ENCODE measurements at places on chromosomes 2 and 18.

DNA sequence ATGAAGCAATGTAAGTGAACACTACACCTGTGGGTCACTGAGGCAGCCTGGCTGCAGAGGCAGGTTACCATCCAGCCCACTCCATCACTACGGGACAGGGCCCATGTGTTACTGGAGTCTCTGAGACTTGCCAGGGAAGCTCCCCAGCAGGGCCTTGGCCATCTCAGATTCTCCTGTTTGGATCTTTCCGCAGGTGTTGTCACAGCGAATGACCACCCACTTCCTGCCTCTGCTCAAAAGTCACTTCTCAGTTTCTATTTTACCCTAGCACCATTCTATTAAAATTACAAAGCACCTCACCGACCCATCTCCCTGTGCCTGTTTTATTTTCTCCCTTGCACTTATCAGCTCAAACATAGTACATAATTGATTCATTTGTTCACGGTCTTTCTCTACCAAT lies 34.5 kb upstream of the L3MBTL4 start:
- no peak for DNase-seq

DNA sequence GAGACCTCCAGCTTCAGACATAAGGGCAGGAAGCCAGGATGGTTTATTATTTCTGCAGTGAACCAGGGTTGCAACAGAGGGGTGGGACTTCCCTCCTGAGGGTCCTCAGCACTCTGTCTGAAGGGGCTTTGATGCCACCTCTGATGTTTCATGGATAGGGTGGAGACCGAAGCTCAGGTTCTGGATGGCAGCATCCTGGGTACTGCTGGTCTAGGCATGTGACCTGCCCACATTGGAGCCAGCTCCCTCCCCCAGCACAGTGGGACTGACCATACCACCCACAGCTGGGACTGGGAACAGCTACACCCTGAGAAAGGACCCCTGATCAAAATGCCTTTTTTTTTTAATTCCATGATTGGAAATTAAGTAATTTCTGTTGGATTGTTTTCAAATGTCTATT lies 355.2 kb downstream of the ZNF516 start:
- no peak for DNase-seq

- no peak for DNase-seq
Measured at GRCh38 chr18:54269893-54270844, 852 bp downstream of the POLI start.

- DNase-seq, result peak; percentile 84
Measured at GRCh38 chr2:100630473-100630977, 67.7 kb downstream of the PDCL3 start.

GRCh38 chr2:26298638-26299393 lies 47.1 kb upstream of the SELENOI start:
- DNase-seq, result no peak

DNA sequence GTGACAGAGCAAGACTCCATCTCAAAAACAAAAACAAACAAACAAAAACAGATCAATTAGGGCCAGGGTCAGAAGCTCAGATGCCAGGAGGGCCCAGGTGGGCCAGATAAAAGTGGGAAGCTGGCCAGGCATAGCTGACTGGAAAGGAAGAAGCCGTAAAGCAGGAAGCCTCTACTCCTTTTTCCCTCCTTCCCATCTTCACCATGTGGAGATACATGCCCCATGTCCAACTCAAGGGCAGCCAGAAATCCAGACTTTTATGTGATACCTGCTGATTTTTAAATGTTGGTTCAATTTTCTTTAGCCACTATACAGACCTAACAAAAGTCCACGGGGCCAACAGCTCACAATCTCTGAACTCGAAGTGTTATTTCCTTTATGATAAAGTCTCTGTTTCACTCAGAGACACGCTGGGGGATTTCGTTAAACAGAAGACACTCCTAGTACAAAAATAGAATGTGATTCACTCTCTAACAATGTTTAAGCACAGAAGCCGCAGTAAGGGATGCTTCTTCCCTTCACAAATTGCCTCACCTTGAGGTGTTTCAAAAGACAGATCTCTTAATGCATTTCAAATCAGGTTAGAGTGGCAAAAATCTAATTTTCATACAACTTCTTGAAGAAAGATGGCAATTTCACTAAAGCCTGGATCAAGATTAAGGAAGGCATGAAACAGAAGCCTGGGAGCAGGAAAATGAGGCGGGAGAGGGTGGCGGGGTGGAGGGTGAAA lies 14.0 kb downstream of the TMEM247 start:
- DNase-seq, result peak; percentile 58

DNA sequence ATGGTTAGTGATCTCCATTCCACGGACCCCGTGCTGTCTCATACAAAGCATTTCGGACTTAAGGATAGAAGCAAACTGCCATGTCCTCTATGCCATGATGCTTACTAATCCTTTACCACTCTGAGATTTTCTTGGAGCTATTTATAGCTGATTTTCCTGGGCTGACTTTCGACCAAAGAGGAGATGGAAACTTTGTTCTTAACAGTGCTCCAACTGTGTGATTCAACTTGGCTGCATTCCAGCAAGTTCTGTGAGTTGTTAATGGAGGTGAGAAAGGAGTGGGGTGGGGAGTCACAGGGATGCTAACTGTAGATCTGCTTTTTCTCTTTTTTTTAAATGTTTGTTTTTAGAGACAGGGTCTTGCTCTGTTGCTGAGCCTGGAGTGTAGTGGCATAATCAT lies 45.5 kb upstream of the MSH2 start:
- DNase-seq, result no peak

DNA sequence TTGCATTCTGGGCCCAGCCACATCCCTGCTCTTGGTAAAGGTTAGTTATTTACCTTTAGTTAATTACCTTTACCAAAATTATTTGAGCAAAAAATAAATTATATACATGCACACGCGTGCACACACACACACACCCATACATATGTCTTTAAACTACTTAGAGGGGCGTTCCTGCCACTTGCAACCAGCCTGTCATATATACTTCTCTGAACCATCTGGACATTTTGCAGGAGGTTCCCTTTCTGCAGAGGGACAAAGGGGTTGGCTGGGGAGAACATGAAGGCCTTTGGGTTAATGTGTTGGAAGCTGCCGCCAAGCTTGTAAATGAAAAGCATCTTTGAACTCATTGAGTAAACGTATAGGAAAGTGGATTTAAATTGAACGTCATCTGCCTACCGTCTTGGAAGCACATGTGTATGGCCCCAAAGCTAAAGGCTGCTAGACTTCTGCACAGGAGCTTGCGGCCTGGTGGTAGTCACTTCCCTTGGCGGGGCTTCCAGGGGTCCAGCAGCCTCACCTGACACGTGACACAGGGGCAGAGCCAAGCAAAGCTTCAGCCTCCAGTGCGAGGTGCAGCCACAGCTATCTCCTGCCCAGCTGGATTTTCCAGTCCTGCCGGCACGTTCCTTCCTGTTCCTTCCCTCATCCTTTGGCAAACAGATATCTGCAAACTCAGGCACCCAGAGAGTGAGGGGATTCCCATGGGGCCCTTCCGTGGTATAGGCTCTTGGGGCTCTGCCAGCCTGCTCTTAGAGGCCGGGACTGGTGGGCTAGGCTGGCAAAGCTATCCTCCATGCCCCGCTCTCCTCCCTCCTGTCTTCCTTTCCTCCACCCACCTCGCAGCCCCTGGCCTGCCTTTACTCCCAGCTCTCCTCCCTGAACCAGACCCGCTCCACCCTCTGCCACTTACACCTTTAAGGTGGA lies 46.1 kb downstream of the SERTAD2 start:
- peak; percentile 87 for DNase-seq

- no peak for DNase-seq
Measured at GRCh38 chr2:44055664-44056063, 59.9 kb upstream of the LRPPRC start.
